Adipose tissue (tissue), 3 donors: ENCODE measurements at places on chromosomes 11 and 22. TPM values are rescaled to one million over a fixed set of nuclear protein-coding genes. Genes with fewer than 3 reads are reported as not detected.

The AGBL2 gene
- 0.11 TPM for polyA plus RNA-seq

The CCDC116 gene
- 0.15 TPM for polyA plus RNA-seq

The LRRC55 gene
- polyA plus RNA-seq = 0.18 TPM

The IGSF9B gene
- 2.6 TPM for polyA plus RNA-seq

The LRRC56 gene
- 0.86 TPM for polyA plus RNA-seq

The POU2F3 gene
- polyA plus RNA-seq = 0.16 TPM

The PRDM10 gene
- polyA plus RNA-seq = 2.5 TPM
